Dorsolateral prefrontal cortex (tissue), 122 donors: ENCODE measurements at places on chromosomes 16 and 17.
A peak's percentile ranks its signal among the peaks of the same experiment; 100 is the strongest.

GRCh38 chr16:87173294-87173893 is 143.8 kb downstream of the C16orf95 start:
- DNase-seq: no peak

DNA sequence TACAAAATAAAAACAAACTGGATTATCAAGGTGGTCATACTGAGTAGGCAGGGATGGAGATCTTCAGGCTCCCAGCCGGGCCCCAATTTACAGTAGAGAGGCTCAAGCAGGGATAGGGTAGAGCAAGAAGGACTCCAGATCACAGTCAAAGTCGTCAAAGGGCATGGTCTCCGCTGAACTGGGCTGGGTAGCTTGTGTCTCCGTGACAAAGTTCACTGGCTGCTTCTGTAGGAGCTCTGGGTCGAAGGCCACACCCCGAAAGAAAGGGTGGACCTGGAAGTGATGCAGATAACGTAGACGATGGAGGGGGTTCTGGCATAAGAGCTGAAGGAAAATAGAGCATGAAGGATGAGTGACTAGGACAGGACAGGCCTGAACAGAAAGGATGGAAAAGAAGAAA is 3.6 kb downstream of the RSKR start:
- DNase-seq: no peak

DNA sequence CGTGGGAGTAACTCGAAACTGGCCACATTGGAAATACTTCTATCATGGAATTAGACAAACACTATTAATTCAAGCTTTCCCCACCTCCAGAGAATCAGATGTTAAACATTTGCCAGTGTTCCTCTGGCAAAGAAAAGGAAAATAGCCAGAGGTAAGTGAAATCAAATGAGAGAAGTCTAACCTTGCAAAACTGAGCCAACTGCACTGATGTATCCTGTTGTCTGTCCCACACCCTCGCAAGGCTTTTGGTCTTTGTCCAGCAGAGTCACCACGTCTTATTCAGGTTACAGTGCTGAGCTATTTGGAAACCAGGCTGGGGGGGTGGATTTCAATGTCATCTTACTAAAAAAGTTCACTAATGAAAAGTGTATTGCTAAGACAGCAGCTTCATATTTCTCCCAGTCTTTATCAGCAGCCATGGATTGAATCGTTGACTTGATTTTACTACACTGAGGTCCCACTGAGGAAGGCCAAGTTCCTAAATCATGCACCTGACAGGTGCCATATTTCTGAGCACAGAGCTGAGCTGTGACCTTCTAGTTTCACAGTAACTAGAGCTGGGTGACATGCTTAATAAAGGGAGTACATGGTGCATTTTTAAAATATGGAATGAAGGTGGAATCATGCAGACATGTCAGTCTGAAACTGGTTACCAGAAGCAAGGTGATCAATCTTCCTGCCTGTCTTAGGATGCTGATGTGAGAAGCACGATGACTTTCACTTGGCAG is 85.2 kb upstream of the HSBP1 start:
- DNase-seq: no peak

GRCh38 chr17:40516581-40517285 is 15.3 kb upstream of the TNS4 start:
- peak; percentile 2 for DNase-seq

DNA sequence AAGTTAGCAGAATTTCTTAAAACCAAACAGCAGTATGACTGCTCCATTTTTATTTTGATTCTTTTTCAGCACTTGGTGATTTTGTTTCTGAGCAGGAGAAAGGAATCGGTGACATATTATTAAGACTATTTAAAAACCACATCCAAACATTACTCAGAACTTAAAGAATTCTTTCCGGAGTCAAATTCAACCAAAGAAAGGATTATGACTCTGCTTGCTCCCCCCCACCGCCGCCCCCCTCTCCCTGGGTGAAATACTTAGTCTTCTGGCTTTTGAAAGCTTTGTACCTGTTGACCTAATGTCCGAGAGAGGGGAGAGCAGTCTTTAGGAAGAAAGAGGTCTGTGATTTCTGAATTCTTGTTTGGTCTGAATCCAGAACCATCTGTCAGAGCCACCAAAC is 17.9 kb upstream of the COL1A1 start:
- no peak for DNase-seq

- no peak for DNase-seq
These were observed 13.7 kb upstream of the LDHD start for GRCh38 chr16:75130150-75130771.

GRCh38 chr17:14196377-14196997 is 40.2 kb downstream of the CDRT15 start:
- no peak for DNase-seq

DNA sequence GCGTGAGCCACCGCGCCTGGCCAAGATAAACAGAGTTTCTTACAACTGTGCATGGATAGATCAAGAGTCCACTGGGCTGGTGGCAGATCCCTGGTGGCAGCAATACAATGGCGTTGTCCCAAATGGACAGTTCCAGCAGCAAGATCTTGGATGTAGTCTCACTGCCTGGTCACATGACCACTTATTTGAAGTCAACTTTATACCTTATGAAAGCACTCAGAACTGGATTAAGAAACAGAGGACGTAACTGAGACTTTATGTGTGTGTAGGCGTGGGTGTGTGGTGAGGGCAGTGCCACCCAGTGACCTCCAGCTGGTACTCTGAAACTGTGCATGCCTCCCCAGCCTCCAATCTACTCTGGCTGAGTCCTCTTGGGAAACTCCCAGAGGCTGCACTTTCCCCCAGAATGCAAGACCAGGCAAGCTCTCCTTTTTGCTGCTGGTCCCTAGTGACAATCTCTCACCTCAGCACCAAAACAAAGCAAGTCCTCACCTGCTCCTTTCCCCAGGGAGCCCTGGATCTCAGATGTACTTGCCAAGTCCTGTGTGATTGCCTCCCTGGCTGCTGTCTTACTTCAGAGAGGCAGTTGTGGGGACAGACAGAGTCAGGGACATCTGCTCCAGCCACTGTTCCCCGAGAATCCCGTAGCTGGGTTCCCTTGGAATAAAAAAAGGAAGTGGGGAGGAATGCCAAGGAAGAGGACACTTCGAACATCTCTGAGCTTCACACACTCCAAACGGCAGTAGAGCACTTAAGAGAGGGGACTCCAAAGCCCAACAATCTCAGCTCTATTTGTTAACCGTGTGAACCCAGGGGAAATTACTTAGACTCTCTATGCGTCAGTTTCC is 11.7 kb upstream of the ST6GALNAC2 start:
- DNase-seq: no peak
